ENCODE measurements at places on chromosomes 6 and 20.

- DNase-seq, result no peak
Observed at GRCh38 chr6:147037881-147038280, 166.3 kb upstream of the STXBP5 start.

- DNase-seq, result no peak
Observed at GRCh38 chr6:70538376-70538775, 28.4 kb upstream of the SDHAF4 start.

GRCh38 chr6:15399641-15400470 is 154.0 kb downstream of the JARID2 start:
- DNase-seq, result no peak

DNA sequence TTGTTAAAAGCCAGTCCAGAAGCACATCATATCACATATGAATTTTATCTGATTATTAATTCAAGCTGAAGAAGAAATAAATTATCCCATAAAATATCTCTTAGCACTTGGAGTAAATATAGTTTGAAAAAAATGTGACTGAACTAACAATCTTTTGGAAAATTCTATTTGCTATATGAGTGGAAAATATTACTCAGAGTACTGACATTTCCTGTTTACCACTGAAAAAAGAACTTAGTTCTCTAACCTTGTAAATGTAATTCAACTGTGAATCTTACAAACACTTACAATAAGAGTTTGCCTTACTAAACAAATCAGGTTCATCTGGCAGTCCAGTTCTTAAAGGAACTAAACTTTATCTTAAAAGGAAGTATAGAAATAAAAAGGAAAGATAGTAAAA is 44.2 kb downstream of the MOXD1 start:
- no peak for DNase-seq

DNA sequence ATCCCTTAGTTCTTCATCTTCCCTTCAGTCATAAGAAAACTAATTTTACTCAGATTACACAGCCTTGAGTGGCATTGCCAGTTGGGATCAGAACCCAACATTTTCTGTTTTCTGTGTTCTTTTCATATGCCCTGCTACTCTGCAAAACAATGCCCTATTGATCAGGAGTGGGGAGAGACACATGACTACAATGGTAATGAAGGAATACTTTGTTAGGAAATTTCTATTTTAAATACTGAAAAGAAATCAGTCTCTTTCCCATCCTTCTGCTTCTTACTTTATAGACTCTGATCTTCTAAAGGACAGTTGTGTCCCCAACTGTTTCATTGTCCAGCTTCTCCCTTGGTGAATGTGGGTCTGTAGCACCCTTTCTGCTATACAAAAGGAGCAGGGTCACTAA is 5.5 kb upstream of the PKIB start:
- no peak for DNase-seq

- no peak for DNase-seq
Observed at GRCh38 chr6:69816026-69816425, 19.2 kb upstream of the LMBRD1 start.

DNA sequence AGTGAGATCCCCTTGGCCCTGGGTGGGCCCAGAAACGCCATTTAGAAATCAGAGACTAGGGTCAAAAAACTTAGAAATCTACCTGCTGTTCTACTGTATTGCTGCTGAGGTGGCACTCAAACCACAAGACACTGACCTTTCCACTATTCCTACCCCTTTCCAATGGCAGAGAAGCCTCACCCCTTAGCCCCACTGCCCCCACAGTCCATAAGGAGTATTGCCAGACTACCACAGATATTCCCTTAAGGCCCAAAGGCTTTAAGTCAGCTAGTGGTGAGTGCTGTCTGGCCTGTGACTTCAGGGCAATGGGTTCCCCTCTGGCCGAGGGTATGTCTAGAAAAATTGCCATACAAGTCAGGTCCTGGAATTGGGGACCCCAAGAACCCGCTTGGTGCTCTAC is 656.1 kb downstream of the COL12A1 start:
- DNase-seq, result no peak

DNA sequence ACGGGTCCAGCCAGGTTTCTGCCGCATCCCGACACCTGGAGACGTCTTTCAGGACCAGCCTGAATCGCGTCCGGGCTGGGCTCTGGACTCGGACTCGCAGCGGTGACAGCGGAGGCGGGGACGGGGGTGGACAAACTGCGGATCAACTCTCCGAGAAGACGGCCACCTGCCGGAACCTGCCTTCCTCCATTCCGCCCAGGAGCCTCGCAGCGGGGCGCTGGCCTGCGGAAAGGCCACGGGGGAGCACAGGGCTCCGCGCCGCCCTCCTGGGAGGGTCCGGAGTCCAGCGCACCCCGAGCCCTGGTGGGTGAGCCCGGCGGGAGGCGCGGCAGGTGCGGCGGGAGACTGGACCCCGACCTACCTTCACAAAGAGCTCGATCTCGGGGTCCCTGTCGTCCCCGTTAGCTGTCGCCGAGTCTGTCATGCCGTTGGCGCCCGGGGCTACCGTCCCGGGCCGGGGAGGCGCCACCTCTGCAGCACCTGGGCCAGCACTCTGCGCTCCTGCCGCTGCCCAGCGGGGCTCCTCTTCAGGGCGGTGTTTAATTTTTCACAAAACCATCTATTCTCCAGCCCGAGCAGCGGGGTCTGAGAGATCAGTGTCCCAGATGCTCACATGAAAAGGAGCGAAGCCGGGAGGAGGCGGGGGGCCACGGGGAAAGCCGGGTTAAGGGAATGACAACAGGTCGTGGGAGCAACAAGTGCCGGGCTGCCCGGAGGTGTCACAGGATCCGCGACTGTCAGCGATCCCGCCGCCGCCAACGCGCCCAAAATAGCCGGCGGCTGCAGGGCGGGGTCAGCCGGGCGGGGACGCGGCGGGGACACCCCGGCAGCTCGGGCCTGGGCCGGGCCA is at the start of gene CLIC5:
TSS of gene CLIC5 (minus strand) at position 742 of the 850 bp plus-strand sequence. CDS start at position 424, 318 bp downstream.
- no peak for DNase-seq

GRCh38 chr6:118875672-118876071 is 18.3 kb upstream of the ASF1A start:
- no peak for DNase-seq

DNA sequence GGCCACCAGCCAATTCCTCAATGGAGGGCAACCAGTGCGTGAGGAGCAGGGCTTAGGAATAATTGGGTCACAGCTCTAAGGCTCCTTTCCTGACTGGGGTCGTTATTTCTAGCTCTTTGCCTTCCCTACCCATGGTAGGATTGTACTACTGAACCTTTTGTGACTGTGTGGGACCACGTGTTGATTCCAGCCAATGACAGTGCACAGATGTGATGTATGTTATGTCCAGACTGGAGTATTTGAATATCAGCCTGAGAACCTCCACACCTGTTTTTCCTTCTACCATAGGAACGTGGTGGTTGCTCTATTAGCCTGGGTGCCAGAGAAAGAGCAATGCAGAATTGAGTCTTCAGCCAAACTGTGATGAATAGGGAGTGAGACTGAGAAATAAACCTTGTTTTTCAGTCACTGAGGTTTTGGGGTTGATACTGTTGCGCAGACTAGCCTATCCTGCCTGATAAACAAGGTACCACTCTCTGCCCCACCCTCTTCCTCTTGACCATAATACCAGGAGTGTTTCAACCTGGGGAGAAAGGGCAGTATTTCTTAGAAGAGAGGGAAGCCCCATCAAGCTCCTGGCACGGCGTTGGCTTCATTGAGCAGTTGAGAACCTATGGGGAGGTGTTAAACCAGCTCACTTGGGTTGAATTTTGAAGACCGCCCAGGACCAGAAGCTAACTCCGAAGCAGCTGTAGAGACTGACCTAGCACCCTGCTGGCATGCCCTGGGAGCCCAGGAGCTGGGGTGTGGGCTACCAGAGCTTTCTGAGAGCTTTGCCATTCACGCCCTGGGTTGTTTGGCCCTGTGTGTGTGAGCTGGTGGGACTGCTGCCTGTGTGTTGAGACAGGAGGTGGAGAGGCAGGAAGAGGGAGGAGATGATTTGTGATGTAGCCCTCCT is 105.5 kb upstream of the BACH2 start:
- no peak for DNase-seq

DNA sequence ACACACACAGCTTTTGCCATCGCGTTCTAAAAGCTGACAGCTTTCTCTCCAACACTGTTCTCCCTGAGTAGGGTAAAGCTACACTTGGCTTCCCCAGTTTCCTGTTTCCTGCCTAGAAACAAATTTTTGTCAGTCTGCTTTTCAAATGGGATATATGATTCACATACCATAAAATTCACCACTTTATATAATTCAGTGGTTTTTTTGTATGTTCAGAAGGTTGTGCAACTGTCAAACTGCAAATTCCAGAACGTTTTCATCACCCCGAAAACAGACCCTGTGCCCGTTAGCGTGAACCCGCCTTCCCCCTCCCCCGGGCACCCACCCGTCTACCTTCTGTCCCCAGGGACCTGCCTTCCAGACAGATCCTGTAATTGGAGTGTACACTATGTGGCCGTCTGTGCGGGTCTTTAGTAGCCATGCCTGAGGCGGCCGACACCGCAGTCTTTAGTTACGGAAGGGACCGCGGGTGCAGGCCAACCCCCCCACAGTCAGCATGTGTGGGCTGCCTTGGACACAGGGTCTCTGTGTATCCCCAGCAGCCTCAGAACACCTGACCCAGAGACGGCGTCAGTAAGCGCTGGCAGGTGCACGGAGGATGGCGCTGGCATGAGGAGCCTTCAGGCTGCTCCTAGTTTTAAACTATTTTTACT is 16.6 kb downstream of the HRH3 start:
- no peak for DNase-seq

DNA sequence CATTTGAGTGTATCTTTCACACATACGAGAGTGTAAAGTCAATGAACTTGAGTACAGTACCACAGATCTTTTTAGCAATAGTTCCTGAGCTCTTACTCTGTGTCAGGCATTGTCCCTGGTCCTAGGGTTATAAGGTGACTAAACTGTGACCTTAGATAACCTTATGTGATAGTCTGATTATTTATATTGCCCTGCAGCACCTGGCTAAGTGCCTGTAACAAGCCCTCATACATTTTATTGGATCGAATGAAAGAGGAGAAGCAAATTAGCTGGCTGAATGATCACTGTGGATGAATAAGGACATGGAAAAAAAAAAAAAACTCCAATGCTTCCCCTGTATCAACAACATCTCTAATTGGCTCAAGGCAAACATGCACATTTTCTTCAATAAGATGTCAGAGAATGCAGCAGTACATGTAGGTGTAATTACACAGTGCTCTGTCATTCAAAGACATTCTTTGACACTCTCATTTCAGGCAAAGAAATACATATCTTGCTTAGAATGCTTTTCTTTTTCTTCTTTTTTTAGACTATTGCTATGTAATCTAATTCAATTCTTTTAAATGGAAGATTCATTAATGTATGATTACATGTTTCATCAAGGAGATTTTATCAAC is 153.4 kb downstream of the PHACTR1 start:
- DNase-seq, result no peak

DNA sequence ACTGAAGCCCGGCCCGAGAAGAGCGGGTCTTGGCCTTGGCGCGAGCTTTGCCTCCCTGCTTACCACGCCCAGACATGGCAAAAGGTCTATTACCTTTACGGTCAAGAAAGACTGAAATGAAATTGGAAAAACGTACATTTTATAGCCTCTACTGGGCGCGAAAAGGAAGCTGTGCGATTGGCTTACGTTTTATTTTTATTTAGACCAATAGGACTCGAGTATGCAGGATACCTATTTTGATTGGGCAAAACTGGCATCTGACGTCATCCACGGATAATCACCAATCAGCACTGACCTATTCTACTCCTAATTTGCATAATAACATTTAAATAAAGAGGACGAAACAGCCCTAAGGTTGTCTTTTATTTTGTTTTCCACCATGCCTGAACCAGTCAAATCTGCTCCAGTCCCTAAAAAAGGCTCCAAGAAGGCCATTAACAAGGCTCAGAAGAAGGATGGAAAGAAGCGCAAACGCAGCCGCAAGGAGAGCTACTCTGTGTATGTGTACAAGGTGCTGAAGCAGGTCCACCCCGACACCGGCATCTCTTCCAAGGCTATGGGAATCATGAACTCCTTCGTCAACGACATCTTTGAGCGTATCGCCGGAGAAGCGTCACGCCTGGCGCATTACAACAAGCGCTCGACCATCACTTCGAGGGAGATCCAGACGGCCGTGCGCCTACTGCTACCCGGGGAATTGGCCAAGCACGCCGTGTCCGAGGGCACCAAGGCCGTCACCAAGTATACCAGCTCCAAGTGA is 97.4 kb downstream of the OR2B2 start:
- DNase-seq, result no peak

DNA sequence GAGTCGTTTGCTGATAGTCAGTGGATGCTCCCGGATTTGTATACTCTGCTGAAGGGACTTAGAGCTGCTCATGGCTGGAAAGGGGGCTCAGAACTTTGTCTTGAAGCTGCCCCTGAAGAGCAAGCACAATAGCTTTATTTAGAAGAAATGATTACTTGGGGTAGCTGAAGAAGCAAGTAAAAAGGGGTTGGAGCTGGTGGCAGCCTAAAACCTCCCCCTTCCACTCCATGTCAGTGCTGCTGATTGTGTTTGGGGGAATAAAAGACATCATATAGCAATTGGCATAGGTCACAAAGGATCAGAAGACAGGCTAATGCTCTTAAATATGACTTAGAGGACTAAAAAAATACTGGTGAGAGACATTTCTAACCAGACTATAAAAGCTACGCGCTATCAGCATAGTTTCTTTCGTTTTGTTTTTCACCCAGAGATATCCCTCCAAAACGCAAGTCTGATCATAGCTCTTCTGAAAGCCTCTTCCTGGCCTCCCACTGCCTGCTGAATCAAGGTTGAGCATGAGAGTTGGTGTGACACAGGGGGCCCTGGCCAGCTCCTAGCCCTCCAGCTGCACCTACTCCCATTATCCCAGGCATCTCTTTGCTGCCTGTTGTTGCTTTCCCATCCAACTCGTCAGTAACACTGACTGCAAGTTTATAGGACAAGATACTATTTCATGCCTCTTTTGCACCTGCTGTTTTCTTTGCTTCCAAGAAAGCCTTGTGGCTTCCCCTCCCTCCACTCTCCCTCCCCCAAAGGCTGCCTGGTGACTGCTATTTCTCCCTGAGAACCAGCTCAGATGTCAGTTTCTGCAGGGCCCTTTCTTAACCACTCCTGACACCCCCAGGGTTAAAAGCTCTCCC is 33.9 kb upstream of the SGK1 start:
- no peak for DNase-seq

DNA sequence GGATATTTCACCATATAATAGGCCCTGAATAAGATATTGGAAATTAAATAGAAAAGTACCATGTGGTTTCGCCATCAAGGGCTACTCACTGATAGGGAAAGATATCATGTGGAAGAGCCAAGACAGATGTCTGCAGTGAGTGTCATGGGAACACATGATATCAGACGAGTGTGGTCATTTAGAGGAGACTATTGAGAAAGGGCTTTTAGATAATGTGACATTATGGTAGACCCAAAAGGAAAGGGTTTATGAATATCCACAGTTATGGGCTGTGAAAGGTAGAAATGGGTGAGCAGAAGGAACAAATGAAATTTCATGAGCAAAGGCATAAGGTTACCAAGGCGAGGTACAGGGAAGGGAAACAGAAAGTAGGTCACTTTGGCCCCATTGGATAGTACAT is 182.3 kb upstream of the PRSS16 start:
- no peak for DNase-seq

GRCh38 chr6:91633374-91634111 is 1046.7 kb upstream of the MAP3K7 start:
- DNase-seq, result no peak

- no peak for DNase-seq
Observed at GRCh38 chr6:93792746-93793145, 373.4 kb upstream of the EPHA7 start.

Data from stimulated activated CD8-positive, alpha-beta memory T cell treated with anti-CD3 and anti-CD28 coated beads, Interleukin-4, amount 100 ng/mL, for 4 hours (primary cell).